Lung (tissue), 17 donors: ENCODE measurements at places on chromosomes 16 and 17. TPM values are rescaled to one million over a fixed set of nuclear protein-coding genes. Genes with fewer than 3 reads are reported as not detected.

The CTU2 gene
- total RNA-seq, result 5.7 TPM

The RARA gene
- total RNA-seq, result 75.3 TPM

The RAB26 gene
- 0.48 TPM for total RNA-seq

The HEATR3 gene
- total RNA-seq, result 16.3 TPM

The ABI3 gene
- total RNA-seq, result 20.0 TPM

The MMP25 gene
- total RNA-seq, result 34.9 TPM

The TMEM114 gene
- total RNA-seq, result not detected

The BCL6B gene
- 55.6 TPM for total RNA-seq

The PYDC1 gene
- not detected for total RNA-seq

The CCDC144A gene
- 1.8 TPM for total RNA-seq

The FBXL16 gene
- total RNA-seq, result 7.4 TPM

The TMEM170A gene
- 37.9 TPM for total RNA-seq

The CLEC3A gene
- total RNA-seq, result not detected

GRCh38 chr17:78044280-78044835 is 84.2 kb downstream of the TMC6 start:
- DNase-seq, result peak; percentile 35

- no peak for DNase-seq
These were observed 31.4 kb upstream of the CORO6 start for GRCh38 chr17:29653995-29654714.

GRCh38 chr16:51382211-51382610 is 231.1 kb upstream of the SALL1 start:
- DNase-seq, result no peak

GRCh38 chr16:53142823-53143568 is 88.2 kb downstream of the CHD9 start:
- no peak for DNase-seq

- DNase-seq, result no peak
These were observed 494.6 kb downstream of the CDH11 start for GRCh38 chr16:64627288-64627687.

- DNase-seq, result peak; percentile 80
These were observed at the start of gene STAT5B for GRCh38 chr17:42276359-42276608. STAT5B (minus strand) TSS chr17:42276391; CDS start chr17:42232127, 44,264 bp downstream.

DNA sequence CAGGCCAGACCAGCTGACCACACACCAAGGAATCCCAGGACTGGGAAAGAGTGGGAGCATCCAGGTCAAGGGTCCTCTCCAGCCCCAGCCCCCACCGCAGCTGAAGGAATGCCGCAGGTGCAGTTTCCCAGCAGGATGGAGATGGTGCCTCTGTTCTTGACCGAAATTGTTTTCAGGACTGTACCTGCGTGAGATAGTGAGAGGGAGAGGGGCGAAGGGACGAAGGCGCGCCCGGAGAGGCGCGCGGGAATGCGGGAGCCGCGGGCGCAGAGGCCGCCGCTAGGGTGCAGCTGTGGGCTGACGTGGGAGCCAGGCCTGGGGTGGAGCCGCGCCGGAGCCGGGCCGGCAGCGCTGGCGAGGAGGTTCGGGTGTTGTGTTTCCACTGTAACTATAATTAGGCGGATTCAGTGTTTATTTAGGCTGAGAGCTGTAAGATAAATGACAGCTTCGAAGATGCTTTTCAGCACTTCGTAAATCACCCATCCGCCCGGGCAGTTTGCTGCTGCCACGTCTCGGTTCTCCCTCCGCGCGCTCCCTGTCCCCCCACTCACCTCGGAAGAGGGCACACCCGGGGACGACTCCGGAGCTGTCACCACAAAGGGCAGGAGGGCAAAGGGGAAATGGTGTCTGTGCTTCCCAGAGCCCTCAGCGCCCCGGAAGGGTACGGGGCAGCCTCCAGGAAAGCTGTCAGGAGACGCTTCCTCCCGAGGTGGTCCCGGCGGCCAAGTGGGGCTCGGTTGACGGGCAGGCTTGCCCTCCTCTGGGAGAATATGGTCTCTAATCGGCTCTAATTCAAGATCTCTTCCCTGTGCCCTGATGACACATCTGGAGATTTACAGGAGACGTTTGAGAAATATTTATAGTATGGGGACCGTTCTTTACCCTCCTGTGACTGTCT is 38.2 kb downstream of the HOXB1 start:
- DNase-seq, result peak; percentile 92

- no peak for DNase-seq
These were observed 19.4 kb upstream of the SUPT4H1 start for GRCh38 chr17:58371300-58371950.

GRCh38 chr16:20598832-20599469 is 22.8 kb upstream of the ACSM2B start:
- DNase-seq, result no peak

GRCh38 chr17:81309140-81309858 is 14.2 kb upstream of the SLC38A10 start:
- DNase-seq, result peak; percentile 81

DNA sequence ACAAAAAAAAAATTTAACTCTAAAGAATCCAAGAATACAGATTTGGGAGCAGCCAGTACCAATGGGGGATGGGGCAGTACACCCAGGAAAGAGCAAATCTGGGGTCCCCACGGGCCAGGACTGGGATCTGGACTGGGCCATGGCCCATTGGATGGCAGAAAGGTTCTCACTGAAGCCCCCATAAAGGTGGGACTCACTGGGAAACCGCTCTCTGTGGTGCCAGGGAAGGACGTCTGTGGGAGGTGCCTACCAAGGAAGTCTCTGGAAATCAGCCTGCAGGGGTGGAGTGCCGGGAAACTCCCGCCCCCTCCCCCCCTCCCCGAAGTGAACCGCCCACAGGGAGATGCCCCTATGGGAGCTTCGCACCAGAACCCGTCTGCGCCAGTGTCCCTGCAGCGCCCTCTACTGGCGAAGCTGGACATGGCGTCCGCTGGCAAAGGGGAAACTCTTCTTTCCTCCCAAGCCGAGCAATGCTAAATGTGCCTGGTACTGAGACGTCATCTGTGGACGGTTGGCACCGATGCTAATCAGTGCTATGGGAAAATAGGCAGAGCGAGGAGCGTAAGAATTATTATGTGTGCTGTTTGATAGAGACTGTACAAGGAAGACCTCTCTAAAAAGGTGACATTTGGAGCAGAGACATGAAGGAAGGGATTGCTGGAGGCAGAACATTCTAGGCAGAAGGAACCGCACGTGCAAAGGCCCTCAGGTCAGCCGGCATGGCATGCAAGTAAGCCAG is 671.1 kb downstream of the WWOX start:
- peak; percentile 62 for DNase-seq

DNA sequence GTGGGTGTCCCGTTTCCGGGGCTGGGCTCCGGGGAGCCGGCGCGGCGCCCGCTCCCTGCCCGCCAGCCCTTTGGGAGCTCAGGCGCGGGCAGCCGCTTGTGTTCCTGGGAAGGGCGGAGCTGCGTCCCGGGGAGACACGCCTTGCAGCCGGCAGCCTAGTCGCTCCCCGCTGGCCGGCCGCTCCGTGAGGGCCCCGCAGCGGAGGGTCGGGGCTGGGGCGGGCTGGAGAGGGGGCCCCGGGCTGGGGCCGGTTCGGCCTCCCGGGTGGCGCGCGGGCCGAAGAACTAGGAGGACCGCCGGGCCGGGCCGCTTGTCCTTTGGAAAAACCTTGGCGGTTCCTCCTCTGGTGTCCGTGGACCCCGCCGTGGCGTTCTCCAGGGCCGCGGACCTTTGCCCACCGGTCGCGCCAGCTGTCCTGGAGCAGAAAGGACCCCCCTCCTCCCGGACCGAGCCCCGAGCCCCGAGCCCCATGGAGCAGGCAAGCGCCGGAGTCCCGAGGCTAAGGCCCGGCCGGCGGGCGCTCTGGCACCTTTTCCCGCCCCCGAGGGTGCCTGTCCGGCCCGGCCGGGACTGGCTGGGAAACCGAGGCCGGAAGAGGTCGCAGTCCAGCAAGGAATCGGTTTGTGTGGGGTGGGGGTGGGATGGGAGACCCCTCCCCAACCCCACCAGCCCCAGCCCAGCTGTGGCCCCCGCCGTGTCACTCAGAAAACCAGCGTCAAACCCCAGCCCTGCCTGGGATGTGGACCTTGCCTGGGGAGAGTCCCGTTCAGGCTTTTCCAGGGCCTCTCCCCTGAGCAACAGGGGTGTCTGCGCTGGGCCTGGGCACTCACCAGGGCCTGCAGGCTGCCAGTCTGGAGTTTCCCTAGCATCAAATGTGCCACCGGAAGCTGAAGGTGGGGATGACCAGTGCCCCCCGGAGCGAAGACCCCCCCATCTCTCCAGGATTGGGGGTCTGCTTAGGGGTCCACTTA is 6.8 kb upstream of the TBC1D3B start:
- DNase-seq, result peak; percentile 92

GRCh38 chr17:39775031-39775430 is 37.3 kb downstream of the GRB7 start:
- no peak for DNase-seq

- peak; percentile 79 for DNase-seq
These were observed 34.5 kb downstream of the NACA2 start for GRCh38 chr17:61556224-61557188.

- DNase-seq, result peak; percentile 78
These were observed 32.8 kb downstream of the MMD start for GRCh38 chr17:55388842-55389241.

DNA sequence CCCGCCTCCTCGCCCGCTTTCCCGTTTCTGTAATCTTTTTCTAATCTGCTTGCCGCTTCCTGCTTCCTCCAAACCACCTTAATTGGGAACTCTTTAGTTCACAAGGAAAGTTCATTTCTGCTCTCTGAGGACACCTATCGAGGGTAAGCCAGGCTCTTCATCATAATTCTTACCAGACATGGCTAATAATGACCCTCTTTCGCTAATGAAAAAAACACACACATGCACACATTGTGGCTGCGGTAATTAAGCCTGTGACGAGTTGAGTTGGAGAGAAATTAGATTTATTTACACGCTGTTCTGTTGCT is 100.6 kb downstream of the ZNF423 start:
- peak; percentile 75 for DNase-seq

- no peak for DNase-seq
These were observed 33.9 kb upstream of the SEC14L1 start for GRCh38 chr17:77106874-77107358.

DNA sequence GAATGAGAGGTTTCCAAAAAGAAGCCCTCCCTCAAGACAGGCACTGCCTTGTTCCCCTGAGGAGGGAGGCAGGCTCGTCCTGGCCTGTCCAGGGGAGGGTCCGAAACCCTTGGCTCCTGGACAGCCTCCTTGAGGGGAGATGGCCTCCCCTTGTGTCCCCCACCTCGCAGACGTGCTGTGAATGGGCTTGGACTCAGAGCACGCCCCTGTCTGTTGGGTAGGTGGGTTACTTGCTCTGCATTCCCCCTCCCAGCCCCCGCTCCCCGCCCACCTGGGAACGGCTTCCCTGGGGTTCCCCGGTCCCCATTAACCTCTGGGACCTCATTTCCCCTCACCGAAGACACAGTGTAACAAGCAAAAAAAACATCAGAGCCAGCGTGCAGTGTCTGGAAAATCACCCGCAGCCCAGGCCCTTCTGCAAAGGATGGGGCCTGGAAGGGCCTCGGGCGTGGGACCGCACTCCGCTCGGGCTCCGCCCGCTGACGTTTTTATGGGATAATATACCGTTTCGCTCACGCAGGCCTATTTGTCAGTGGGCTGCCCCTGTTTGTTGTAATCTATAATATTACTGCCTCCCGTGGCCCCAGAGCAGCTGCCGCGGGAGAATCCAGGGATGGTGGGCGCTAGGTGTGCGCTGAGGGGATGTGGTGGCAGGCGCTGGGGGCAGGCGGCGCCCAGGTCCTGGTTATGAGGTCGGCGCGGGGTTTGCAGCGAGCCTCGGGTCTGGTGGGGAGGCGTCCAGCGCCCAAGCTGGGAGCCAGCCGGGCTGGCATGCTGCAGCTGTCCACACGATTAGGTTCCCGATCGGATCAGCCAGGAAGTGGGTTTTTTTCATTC is 11.1 kb downstream of the BAHCC1 start:
- no peak for DNase-seq

DNA sequence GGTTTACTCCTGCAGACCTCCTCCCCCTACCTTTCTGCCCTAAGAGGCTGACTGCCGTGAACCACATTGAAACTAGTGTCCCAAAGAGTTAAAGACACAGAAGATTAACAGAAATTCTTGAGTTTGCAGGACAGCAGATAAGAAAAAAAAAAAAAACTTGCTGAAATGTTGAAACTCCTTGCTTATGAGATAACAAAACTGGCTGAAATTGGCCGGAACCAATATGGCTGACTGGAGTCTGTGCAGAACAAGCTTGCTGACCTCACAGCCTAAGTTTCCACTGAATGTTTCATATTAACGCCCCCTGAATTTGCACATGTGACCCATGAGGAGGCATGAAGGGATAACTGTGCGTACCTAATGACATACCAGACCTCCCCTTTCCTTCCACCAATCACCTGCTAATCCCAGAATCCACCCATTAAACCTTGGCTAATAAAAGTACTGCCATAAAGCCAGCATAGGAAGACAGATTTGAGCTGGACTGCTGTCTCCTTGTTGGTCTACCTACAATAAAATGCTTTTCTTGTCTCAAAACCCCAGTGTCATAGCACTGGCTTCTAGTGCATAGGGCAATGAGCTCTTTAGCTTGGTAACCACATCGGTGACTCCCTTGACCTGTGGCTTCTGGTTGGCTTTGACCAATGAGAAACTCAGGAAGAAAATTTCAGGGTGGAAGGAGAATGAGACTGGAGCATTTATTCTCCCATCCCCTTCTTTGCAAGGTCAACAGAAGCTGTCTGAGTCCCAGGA is 80.1 kb downstream of the PMP22 start:
- DNase-seq, result peak; percentile 9

- DNase-seq, result peak; percentile 82
These were observed 14.8 kb downstream of the HDAC5 start for GRCh38 chr17:44108440-44109311.
